CD8-positive, alpha-beta memory T cell (primary cell): ENCODE measurements at places on chromosomes 1 and 21. TPM values are rescaled to one million over a fixed set of nuclear protein-coding genes. Genes with fewer than 3 reads are reported as not detected.

- DNase-seq, result no peak
Measured at GRCh38 chr1:166470014-166470413, 303.2 kb upstream of the FAM78B start.

GRCh38 chr1:64038965-64039364 lies 164.5 kb upstream of the UBE2U start:
- no peak for DNase-seq

- DNase-seq, result no peak
Measured at GRCh38 chr1:100449477-100449876, 88.5 kb upstream of the GPR88 start.

- DNase-seq, result no peak
Measured at GRCh38 chr1:67743072-67743725, 58.2 kb downstream of the GADD45A start.

GRCh38 chr1:65467536-65467935 lies 47.1 kb downstream of the LEPR start:
- no peak for DNase-seq

- DNase-seq, result no peak
Measured at GRCh38 chr1:27878787-27879335, 6.5 kb downstream of the THEMIS2 start.

DNA sequence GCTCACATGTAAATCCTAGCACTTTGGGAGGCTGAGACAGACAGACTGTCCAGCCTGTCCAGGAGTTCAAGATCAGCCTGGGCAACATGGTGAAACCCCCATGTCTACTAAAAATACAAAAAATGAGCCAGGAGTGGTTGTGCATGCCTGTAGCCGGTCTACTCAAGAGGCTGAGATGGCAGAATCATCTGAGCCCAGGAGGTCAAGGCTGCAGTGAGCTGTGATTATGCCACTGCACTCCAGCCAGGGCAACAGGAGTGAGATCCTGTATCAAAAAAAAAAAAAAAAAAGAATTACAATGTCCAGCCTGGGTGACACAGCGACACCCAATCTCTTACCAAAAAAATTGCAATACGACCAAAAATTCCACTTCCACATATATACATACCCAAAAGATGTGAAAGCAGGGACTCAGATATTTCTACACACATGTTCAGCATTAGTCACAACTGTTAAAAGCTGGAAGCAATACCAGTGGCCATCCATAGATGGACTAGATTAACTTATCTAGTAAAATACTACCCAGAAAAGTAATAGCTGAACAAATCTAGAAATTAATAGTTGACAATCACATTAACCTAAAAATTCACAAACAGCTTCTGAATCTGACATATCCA lies 49.2 kb downstream of the ASH1L start:
- DNase-seq, result no peak

DNA sequence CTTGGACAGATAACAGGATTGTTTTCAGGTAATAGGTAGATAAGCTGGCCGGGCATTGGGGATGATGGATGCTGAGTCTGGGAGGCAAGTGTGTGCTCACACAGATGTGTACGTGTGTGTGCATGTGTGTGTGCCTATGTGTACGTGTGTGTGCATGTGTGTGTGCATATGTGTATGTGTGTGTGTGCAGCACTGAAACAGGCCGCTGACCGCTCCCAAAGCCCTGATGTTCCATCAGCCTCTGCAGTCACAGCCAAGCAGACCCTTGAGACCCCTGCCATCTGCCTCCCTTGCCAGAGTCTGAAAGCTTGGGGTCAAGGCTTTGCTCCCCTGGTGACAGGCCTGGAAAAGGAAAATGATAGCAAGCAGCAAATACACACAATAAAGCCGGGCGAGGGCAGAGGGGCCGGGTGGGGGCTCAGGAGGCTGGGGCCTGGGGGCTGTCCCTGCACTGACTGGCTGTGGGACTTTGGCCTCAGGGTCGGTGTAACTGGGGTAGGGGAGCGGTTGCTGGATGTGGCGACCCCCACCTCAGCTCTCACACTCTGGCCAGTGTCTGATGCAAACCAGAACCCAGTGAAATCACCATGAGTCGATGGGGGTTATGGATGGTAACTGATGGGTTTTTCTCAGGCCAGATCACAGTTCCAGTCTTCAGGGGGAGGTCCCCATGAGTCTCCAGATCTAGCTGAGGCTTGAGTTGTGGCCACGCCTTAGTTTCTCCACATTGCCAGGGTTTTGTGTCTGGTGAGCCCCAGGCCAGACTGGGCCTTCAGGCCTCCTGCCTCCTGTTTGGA lies 9.2 kb upstream of the TNFRSF8 start:
- DNase-seq, result no peak

DNA sequence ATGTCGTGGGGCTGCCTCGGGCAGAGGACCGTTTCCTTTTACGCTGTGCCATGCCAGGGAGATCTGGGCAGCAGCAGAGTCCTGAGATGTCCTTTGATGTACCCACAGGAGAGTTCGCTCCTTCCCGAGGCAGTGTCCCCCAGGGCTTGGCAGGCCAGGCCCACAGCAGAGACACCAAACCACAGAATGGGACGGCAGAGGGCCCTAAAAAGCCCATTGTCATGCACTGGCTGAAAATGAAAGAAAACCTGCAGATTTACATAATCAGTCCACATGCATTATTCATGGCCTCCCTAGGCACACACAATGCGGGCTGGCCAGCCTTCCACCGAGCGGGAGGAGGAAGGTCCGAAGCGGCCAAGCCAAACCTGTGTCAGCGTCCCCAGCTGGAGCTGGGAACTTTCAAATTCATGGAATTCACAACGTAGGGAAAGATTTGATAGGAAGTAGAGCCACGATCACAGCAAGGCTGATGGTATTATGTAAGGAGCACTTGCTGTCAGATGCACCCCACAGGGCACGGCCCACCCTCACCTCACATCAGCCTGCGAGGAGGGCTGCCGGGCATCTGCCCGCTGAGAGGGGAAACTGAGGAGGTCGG lies 25.3 kb upstream of the EFHD2 start:
- no peak for DNase-seq

VAV3 gene
- 4.4 TPM for total RNA-seq

DENND2C gene
- 0.75 TPM for total RNA-seq
